ENCODE measurements at places on chromosomes 2 and 18.

DNA sequence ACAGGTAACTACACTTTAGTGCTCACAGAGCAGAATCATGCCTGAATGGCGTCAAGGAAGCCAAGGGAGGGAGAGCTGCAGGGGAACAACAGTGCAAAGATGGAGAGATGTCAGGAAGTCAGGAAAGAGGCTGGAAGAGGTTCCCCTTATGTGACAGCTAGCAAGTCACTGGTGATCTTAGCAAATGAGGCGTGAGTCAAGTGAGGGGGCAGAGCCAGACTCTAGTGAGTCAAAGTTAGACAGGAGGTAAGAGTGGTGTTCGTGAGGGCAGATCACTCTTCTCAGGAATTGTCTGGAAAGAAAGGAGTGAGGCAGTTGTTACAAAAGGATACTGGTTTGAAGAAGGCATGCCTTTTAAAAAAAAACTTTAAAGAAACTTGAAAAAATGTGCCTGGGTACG lies 87.1 kb downstream of the MEP1B start:
- no peak for DNase-seq

DNA sequence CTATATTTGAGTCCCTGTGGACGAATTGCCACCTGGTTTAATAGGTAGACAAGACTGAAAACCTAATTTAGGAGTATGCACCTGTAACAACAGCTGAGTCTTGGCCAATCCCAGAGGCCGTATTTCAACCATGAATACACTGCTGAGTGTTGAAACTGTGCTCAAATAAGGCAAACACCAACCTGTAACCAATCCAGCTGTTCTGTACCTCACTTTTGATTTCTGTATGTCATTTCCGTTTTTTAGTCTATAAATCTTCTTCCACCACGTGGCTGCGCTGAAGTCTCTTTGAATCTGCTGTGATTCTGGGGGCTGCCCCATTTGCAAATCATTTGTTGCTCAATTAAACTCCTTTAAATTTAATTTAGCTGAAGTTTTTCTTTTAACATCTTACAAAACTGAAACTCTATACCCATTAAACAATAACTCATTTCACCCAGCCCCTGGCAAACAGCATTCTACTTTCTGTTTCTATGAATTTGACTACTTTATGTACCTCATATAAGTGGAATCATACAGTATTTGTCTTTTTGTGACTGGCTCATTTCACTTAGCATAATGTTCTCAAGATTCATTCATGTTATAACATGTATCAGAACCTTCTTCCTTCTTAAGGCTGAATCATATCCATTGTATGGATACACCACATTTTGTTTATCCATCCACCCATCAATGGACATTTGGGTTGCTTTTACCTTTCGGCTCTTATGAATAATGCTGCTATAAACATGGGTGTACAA lies 7.5 kb upstream of the YPEL5 start:
- no peak for DNase-seq

DNA sequence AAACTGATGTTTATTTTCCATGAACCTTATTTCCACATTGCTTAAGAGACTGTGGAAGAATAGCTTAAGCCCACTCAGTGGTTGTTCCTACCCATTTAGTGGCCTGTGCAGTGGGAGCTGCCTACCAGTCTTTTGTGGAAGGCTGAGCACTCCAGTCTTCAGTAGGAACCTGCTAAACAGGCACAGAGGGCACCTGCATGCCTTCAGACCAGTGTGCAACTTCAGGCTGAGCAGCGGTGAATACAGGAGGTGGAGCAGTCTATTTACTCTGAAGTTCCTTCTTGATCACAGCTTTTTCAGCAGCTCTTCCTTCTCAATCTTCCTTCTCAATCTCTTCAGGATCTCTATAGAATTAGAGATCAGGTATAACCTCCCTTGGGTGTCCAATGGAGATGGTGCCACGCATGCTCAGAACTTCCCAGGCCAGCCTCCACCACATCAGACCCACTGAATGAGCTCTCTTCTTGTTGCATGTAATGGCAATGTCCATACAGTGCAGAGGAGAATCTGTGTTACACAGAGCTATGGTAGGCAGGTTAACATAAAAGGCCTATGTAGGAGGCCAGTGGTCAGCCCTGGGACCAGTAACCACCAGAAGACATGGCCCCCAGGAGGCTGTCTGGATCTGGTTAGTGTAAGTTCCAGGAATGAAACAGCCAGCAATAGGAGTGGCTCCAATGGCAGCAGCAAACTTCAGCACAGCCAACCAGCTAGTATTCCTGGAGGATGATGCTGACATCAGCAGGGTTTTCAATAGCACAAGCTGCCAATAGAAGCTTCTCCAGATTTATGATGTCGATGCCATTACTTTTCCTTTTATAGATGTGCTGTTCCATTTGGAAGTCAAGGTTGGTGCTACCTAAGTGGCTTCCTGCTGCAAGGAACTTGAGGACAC lies 47.9 kb upstream of the MAT2A start:
- DNase-seq, result no peak

- DNase-seq, result no peak
These were observed 392.4 kb downstream of the TNS1 start for GRCh38 chr2:217610401-217610814.

DNA sequence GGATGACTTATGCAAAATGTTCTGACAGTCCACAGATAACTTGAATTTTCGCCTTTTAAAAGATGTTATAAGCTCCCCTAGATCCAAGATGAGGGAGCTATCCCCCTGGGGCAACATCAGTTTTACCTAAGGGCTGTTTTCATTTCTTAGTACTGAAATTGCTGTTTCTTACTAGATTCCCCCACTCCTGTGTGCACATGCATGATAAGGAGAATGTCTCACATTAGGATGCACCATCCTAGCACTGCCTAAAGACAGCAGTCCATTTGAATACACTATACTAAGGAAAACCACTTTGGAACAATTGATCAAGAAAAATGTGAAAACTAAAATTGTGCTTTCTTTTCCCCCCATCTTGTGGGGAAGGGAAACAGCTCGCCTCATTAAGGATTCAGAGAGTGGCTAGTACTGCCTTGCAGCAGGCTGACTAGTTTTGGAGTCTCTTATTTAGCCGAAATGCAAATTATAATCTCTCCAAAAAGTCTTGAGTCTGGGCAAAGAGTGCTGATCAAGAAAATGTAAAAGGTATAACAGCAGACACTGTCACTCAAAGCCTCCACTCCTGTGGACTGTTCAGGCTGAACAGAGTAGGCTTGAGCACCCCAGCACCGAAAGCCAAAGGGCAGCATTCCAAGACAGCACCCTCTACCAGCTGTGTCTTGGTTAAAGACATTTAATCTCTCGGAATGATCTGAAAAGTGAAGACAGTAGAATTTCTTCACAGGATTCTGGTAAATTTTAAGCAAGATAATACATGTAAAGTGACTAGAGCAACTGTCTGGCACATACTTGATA lies 65.0 kb downstream of the ZNF385B start:
- DNase-seq, result peak; percentile 18

- no peak for DNase-seq
These were observed 130.2 kb upstream of the ACVR2A start for GRCh38 chr2:147714582-147714981.

GRCh38 chr2:210442457-210442856 lies 34.1 kb downstream of the LANCL1 start:
- no peak for DNase-seq

- peak; percentile 40 for DNase-seq
These were observed 511.6 kb upstream of the CELF4 start for GRCh38 chr18:38077229-38077628.

- no peak for DNase-seq
These were observed 122.8 kb upstream of the UXS1 start for GRCh38 chr2:106316915-106317314.

GRCh38 chr18:25237571-25238267 lies 114.2 kb downstream of the ZNF521 start:
- no peak for DNase-seq

DNA sequence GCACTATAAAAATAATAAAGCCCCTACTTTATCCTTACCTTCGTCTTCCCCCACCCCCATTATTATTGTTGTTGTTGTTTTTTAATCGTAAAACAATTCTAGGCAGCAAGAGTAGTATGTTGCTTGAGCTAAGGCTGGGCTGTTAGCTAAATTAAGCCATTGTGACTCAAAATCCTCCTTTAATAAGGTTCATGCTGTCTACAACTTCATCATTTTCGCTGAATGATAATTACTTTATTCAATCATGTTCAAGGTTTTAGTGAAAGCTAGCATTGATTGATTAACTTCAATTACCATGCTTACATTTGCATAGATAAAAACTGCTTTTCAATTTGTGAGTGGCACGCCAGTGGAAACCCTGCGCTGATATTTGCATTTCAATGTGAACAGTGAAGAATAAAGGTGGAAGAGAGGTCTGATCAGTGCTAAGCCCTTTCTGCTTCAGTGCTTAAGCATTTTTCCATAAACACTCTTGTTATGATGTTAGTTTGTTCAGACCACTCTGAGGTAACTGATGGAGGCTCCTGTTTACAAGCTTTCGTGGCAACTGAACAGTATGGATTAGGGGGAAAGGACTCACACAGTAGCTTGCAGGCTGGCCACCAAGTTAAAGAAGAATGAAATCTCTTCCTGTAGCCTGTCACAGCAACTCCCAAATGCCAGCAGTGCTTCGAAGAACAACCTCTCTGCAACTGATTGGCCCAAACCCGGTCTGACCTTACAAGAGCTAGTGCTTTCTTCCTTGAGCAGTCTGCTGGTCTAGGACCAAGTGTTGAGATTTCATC lies 156.8 kb downstream of the GPD2 start:
- peak; percentile 58 for DNase-seq

- peak; percentile 94 for DNase-seq
These were observed 153.7 kb downstream of the TGIF1 start for GRCh38 chr18:3603421-3604234.

- no peak for DNase-seq
These were observed 258.3 kb upstream of the CXCR4 start for GRCh38 chr2:136376211-136376610.

DNA sequence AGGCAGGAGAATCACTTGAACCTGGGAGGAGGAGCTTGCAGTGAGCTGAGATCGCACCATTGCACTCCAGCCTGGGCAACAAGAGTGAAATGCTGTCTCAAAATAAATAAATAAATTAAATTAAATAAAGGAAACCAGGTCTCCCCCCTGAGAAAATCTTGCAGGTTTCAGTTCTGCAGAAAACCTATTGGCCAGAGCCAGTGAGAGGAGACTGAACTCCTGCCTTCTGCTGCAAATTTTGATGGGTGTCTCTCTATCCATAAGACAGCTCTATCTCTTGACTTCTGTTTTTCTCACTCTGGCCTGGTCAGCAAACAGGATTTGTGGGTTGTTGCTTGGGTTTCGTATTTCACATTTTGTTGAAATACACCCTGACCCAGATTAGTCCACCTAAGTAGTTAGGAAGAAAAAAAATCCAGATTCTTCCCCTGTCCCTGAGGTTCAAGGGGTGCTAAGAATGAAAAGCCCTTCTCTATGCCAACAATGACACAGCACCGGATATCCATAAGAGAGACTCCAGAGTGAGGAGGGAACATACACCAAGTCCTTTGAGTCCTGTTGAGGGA lies 86.7 kb upstream of the MAP4K4 start:
- DNase-seq, result no peak

All from GM23338 (cell line).